ENCODE measurements at places on chromosomes 4 and X. TPM values are rescaled to one million over a fixed set of nuclear protein-coding genes. Genes with fewer than 3 reads are reported as not detected.

GRCh38 chr4:176778063-176778462 is 14.7 kb downstream of the VEGFC start:
- no peak for DNase-seq

GRCh38 chr4:169024762-169025161 is 14.7 kb upstream of the CBR4 start:
- peak; percentile 54 for DNase-seq

- DNase-seq = peak; percentile 12
Observed at GRCh38 chr4:39526765-39527295, 409 bp downstream of the UGDH start.

GRCh38 chrX:130984782-130985181 is 73.4 kb upstream of the ARHGAP36 start:
- no peak for DNase-seq

GRCh38 chr4:2287594-2287915 is 25.6 kb upstream of the MXD4 start:
- DNase-seq = no peak

- DNase-seq = no peak
Observed at GRCh38 chr4:116796022-116796421, 289.4 kb downstream of the TRAM1L1 start.

- DNase-seq = no peak
Observed at GRCh38 chrX:45524296-45524695, 323.6 kb upstream of the DIPK2B start.

DNA sequence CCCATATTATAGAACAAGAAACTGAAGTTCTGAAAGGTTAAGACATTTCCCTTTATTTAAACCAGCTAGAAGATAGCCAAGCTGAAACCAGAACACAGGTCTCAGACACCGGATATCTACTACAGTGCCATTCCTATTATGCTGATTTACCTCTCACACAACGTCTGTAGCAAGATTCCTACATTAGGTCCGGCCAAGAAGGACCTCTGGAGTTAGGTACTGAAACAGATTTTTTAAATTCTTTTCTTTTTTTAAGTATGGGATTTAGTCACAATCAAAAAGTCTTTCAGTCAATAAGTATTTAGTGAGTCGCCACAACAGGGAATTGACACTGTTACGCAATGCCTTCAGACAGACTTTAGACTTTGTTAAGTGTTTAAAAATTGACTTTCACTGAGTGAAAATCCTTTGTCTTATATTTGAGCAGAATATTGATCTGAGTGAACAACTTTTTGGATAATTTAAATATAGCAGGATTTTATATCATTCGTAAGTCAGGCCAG is 26.5 kb upstream of the SPANXN4 start:
- no peak for DNase-seq

GRCh38 chr4:163228648-163229047 is 62.0 kb upstream of the NAF1 start:
- DNase-seq = no peak

- DNase-seq = no peak
Observed at GRCh38 chr4:160265014-160265413, 1162.1 kb downstream of the RAPGEF2 start.

DNA sequence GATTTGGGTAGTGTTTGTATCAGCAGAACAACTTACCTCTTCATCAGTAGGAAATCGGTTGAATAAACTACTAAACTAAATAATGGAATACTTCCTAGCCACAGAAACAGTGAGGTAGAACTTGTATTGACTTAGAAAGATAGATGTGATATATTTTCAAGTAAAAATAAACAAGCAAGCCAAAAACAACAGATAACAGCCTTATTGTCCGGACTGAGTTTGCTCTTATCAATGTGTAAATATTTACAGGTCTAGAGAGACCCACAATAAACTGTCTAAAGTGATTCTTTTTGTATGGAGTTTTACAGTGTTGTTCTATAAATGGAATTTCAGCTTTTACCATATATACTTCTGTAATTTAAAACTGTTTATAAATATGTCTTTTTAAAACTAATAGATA is 721.8 kb downstream of the ADGRL3 start:
- no peak for DNase-seq

- no peak for DNase-seq
Observed at GRCh38 chr4:96186593-96186992, 346.7 kb downstream of the PDHA2 start.

Gene GALNTL6
- total RNA-seq = 23.6 TPM

Gene GATA1
- total RNA-seq = under 0.01 TPM

Gene GPAT3
- not detected for total RNA-seq

Gene SLC39A8
- total RNA-seq = 6.5 TPM
